Neural cell (in vitro differentiated cells): ENCODE measurements at places on chromosomes 13 and 19. TPM values are rescaled to one million over a fixed set of nuclear protein-coding genes. Genes with fewer than 3 reads are reported as not detected.

NMRK2 gene
- not detected in 2 replicates for polyA plus RNA-seq

LILRB3 gene
- not detected in 2 replicates for polyA plus RNA-seq

CYP4F12 gene
- not detected in 2 replicates for polyA plus RNA-seq

ATP8A2 gene
- 11.9 and 14.9 TPM in 2 replicates for polyA plus RNA-seq

CEACAM4 gene
- not detected in 2 replicates for polyA plus RNA-seq

DZIP1 gene
- polyA plus RNA-seq, result 32.1 and 35.3 TPM in 2 replicates

ZNF491 gene
- polyA plus RNA-seq, result 26.0 and 29.8 TPM in 2 replicates

FXYD7 gene
- polyA plus RNA-seq, result 35.7 and 37.6 TPM in 2 replicates

ABCC4 gene
- polyA plus RNA-seq, result 2.4 and 2.7 TPM in 2 replicates

ZNF486 gene
- 1.6 and 1.9 TPM in 2 replicates for polyA plus RNA-seq

CLDND2 gene
- not detected in 2 replicates for polyA plus RNA-seq

OVOL3 gene
- not detected in 2 replicates for polyA plus RNA-seq

KLK4 gene
- not detected in 2 replicates for polyA plus RNA-seq

CHST8 gene
- 5.8 and 7.1 TPM in 2 replicates for polyA plus RNA-seq

CDX2 gene
- not detected in 2 replicates for polyA plus RNA-seq

GPR18 gene
- not detected in 2 replicates for polyA plus RNA-seq

KLK12 gene
- not detected in 2 replicates for polyA plus RNA-seq

ADAT3 gene
- polyA plus RNA-seq, result 1.6 TPM in 2 replicates

ILF3 gene
- 464 and 522 TPM in 2 replicates for polyA plus RNA-seq

ZNF569 gene
- 21.6 and 27.4 TPM in 2 replicates for polyA plus RNA-seq

STOML3 gene
- not detected in 2 replicates for polyA plus RNA-seq

SIAH3 gene
- 4.0 and 4.9 TPM in 2 replicates for polyA plus RNA-seq

CFD gene
- polyA plus RNA-seq, result 3.8 and 5.3 TPM in 2 replicates

UGGT2 gene
- polyA plus RNA-seq, result 31.1 and 35.3 TPM in 2 replicates

IQCN gene
- 2.5 and 3.7 TPM in 2 replicates for polyA plus RNA-seq

CEBPA gene
- polyA plus RNA-seq, result 1.6 and 2.6 TPM in 2 replicates

PLK5 gene
- polyA plus RNA-seq, result 3.6 and 7.1 TPM in 2 replicates

PODNL1 gene
- not detected in 2 replicates for polyA plus RNA-seq

CEACAM7 gene
- polyA plus RNA-seq, result not detected in 2 replicates

DPF1 gene
- polyA plus RNA-seq, result 118 and 132 TPM in 2 replicates

ZNF723 gene
- polyA plus RNA-seq, result not detected in 2 replicates

KCTD12 gene
- 2.7 and 3.0 TPM in 2 replicates for polyA plus RNA-seq

TUBB4A gene
- polyA plus RNA-seq, result 17.8 and 25.9 TPM in 2 replicates

NLRP5 gene
- polyA plus RNA-seq, result not detected in 2 replicates

STXBP2 gene
- polyA plus RNA-seq, result 1.7 and 7.8 TPM in 2 replicates

ZNF878 gene
- 0.21 TPM in 1 of 2 replicates, not detected in the other for polyA plus RNA-seq

ATP4B gene
- polyA plus RNA-seq, result 0.52 TPM in 1 of 2 replicates, not detected in the other

STK11 gene
- 51.6 and 62.5 TPM in 2 replicates for polyA plus RNA-seq

TEX29 gene
- not detected in 2 replicates for polyA plus RNA-seq

VASP gene
- polyA plus RNA-seq, result 6.1 and 15.6 TPM in 2 replicates

KANK3 gene
- polyA plus RNA-seq, result 1.0 and 2.8 TPM in 2 replicates

APOC1 gene
- polyA plus RNA-seq, result not detected in 2 replicates

A1BG gene
- 35.4 and 40.0 TPM in 2 replicates for polyA plus RNA-seq

KLK6 gene
- not detected in 2 replicates for polyA plus RNA-seq

IGLON5 gene
- polyA plus RNA-seq, result 13.5 and 18.3 TPM in 2 replicates

CFAP97D2 gene
- not detected in 2 replicates for polyA plus RNA-seq

CGB8 gene
- not detected in 2 replicates for polyA plus RNA-seq

PDCD2L gene
- 47.5 and 75.2 TPM in 2 replicates for polyA plus RNA-seq

METTL21C gene
- not detected in 2 replicates for polyA plus RNA-seq

ZNF440 gene
- 24.7 and 26.6 TPM in 2 replicates for polyA plus RNA-seq

TTYH1 gene
- polyA plus RNA-seq, result 33.4 and 36.1 TPM in 2 replicates

PCDH8 gene
- 2.4 and 6.9 TPM in 2 replicates for polyA plus RNA-seq

ZNF563 gene
- 1.7 and 3.6 TPM in 2 replicates for polyA plus RNA-seq

ACER1 gene
- 0.62 TPM in 1 of 2 replicates, not detected in the other for polyA plus RNA-seq

ABHD8 gene
- 28.1 and 31.6 TPM in 2 replicates for polyA plus RNA-seq
